ENCODE measurements at places on chromosomes 2 and 18.

DNA sequence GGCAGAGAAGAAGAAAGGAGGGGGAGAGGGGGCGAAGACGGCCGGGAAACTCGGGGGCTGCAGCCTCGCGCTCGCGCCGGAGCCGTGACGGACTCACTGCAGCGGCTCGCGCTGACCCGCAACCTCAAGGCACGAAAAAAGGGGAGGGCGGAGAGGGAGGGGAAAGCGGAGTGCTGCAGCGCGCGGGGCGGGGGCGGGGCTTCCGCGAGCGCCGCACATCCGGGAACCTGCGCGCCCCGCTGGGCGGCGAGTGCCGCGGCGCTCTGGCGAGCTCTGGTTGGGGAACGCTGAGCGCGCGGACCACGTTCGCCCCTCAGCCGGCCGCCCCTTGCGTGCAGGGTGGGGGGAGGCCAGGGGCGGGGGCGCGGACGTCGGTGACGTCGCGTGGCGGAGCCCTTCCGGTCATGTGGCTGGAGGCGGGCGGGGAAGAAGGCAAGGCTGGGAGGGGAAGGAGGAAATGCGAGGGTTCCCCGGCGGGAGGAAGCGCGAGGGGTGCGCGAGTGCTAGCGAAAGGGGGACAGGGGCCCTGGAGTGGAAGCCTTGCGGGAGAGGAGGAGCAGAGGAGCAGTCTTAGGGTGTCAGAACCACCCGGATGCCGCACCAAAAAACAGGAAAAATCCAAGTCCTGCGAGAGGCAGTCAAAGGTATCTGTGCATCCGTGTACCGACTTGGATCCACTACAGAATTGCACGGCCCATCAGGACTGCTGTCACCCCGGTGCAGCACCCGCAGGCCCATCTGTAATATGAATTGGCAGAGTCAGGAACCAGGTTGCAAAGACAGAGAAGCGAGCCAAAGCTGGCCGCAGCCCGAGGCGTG is at the start of gene PPP3R1:
TSS of gene PPP3R1 (minus strand) at position 133 of the 819 bp plus-strand sequence. CDS start 405 bp downstream, outside the sequence.
- peak; percentile 96 for DNase-seq

GRCh38 chr2:40844353-40845277 is 392.7 kb upstream of the SLC8A1 start:
- DNase-seq: no peak

DNA sequence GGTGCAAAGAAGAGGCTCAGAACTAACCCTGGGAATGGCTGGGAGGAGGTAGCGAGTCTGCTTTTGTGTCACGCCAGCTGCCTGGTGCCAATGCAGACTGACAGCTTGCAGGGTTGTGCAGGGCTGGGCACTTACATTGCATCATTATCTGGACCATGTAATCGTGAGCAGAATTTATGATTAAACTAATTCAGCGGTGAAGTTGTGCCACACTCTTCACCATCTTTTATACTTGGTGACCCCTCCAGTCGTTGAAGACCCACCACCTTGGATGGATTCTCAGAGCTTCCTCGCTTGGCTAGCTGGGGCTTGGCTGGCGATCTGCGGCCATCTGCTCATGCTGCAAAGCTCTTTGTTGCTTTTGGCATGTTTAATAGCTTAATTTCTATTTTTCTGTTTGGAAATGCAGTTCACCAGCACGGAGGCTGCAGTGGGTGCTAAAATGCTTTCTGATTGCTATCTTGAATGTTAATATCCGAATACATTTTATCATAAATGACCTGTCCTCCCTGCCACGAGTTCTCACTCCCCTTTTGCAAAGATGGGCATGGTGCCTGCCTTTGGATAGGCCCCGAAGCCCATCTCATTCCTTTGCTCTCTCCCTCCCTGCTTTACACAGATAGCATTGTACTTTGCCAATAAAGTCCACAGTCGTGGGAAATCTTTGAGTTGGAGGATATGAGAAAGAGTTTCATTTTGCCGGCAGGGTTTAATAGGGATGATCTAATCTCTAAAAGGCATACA is 188.2 kb downstream of the PRKCE start:
- no peak for DNase-seq

DNA sequence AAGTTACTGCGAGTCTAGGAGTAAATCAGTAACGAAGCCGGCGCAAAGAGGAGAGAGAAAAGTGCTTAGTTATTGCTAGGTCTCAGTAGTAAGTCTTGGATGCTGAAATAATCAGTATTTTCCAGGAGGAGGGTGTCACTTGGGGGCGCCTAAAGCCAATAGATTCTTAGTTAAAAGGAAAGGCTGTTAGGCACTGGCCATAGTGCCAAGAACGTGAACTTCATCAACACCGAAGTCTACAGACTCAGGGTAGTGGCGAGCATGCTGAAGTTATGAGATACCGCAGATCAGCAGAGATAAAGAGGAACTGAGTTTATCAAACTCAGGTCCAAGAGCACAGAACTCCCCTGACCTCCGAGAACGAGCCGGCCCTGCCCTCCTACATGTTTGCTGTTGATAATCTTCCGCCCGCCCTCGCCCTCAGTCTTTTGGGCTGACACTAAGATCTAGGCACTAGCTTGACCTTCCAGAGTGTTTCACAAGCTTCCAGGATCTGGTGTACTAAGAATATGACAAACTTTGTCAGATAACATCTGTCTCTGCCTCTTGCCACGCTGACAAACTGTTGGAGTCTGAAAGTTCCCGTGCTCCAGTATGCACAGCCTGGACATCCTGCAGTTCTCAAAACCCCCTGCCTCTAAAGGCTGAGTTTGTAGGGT is 49.2 kb downstream of the CYB5A start:
- no peak for DNase-seq

DNA sequence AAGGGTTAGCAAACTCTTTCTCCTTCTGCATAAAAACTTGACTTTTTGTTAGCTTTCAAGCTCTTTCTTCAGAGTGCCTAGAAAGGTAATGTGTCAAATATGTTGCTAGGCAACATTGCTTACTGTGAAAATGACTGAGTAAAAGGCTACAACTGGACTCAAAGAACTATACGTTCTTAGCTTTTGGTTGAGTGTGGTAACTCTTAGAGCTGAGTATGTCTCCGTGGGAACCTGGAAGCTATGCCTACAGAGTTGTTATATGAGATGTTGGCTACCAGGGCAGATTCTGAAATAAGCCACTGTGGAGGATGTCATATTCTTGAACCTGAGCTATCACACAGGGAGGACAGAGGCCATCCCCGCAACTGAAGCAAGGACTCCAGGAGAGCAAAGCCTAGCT is 105.5 kb downstream of the ARL6IP6 start:
- no peak for DNase-seq

GRCh38 chr2:120511536-120511935 is 165.6 kb downstream of the INHBB start:
- DNase-seq: no peak

- no peak for DNase-seq
Measured at GRCh38 chr2:159052157-159052601, 83.7 kb downstream of the TANC1 start.

- DNase-seq: no peak
Measured at GRCh38 chr18:7946734-7947377, 379.7 kb downstream of the PTPRM start.

DNA sequence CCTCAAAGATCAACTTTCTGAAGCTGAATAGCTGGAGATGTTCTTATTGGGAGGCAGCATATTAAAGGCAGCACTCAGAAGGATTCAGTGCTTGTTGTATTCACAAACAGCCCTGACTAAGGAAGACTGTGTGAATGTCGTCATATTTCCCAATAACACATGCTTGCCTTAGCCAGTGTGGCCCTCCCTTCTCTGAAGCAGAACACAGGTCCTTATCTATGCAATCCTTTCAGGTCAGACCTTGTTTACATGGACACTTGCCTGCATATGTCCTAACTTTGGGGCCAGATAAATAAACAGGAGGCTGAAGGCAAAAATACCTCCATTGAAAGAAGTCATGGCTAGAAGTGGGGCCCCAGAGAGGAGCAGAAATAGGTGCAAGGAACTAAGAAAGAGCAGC is 97.2 kb downstream of the SLC4A3 start:
- DNase-seq: no peak

GRCh38 chr2:71646028-71646427 is 192.7 kb downstream of the DYSF start:
- DNase-seq: no peak

DNA sequence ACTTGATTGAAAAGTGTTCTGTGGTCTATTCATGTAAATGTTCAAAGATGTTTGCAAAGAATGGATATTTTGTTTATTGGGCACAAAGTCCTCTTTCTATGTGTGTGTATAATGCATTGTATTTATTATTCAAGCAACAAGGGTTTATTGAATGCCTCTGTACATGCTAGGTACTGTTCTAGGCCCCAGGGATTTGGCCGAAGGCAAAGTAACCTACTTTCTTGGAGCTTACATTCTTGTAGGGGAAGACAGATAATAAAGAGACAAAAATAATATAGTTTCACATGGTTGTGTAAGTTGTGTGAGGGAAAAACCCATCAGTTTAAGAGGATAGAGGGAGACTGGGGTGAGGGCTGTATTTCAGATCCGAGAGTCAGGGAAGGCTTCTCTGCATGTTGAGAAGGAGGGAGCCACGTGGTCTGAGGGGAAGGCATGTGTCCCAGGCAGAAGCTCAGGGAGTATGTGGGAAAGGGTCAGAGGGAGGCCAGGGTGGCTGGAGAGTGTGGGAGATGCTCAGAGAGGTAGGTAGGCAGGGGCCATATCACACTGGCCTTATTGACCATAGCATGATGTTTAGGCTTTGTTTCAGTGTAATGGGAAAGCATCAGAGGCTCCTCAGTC is 40.4 kb upstream of the GPR155 start:
- no peak for DNase-seq

DNA sequence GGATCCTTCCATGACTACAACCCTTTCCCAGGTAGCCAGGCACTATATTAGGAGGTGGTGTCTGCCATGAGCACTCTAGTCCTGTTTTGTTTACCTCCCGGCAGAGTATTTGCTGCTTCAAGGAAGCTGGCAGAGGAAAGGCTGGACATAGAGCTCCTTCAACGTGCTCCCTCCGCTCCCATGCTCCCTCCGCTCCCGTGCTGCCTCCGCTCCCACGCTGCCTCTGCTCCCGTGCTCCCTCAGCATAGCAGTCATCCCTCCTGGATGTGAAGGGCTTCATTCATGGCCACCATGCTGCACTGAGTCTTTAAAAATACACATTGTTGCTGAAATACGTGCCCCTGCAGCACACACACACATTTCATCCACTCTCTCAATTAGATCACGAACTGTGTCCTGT is 181.9 kb upstream of the MYT1L start:
- DNase-seq: no peak

- DNase-seq: no peak
Measured at GRCh38 chr18:71443706-71444480, 1100.2 kb downstream of the CBLN2 start.

- no peak for DNase-seq
Measured at GRCh38 chr2:25938345-25938744, 44.0 kb downstream of the KIF3C start.

GRCh38 chr2:17299891-17300540 is 218.2 kb downstream of the RAD51AP2 start:
- DNase-seq: no peak

DNA sequence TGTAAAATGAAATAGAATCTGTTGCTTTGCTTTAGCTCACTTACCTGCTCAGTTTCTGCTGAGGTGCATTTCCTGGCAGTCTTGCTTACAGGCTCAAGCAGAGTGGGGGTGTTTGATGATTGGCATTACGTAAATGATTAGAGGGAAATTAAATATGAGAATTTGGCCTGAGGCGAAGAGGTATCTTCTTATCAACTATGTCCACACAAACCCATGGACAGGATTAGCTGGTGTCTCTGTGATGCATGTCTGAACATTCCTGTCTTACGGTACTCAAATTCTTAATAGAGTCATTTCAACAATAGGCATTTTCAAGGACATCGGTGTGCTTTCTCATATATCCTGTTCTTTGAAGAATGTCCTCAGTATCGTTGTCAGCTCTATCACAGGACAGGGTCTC is 102.1 kb downstream of the PRPF40A start:
- no peak for DNase-seq

DNA sequence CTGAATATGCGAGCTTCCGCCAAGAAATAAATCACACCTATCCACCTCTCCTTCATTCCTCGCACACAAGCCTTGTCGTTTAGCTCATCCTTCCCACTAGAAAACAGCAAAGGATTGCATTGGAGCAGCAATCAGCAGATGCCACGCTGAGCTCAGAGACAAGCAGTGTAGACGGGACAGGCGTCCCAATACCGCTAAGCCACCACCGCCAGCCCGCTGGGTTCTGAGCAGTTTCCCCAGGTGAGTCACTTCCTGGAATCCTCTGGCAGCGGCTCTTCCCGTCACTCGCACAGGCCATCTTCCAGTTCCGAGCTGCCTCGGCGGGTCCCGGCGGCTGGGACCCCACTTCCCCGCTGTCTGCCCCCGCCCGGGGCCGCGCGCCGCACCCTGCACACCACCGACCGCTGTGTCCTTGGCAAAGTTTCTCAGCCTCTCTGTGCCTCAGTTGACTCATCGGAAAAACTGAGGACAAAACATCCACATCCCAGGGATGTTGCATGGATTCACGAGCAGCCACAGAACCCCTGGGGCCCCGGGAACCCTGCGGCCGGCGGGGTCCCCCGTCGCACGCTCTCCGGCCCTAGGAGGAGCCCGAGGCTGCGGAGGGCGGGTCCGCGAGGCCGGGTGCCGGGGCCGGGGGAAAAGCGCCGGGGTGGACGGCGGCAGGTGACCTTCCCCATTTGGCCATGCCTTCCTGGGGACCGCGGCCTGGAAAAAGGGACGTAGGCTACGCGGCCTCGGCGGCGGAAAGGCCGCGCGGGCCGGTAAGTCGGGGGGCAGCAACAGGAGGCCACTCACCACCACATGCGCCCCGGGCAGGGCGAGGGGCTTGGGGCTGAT is 573 bp downstream of the KDSR start:
- peak; percentile 83 for DNase-seq

DNA sequence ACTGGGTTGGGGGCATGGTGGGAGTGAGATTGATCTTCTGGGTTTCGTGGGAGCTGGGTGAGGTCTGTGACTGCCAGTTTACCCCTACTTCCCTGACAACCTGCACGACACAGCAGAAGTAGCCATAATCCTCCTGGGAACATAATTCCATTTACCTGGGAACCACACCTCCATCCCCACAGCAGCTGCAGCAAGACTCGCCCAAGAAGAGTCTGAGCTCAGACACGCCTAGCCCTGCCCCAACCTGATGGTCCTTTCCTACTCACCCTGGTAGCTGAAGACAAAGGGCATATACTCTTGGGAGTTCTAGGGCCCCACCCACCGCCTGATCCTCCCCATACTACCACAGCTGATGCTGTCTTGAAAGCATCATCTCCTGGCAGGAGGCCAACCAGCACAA is 43.8 kb downstream of the FLACC1 start:
- no peak for DNase-seq

DNA sequence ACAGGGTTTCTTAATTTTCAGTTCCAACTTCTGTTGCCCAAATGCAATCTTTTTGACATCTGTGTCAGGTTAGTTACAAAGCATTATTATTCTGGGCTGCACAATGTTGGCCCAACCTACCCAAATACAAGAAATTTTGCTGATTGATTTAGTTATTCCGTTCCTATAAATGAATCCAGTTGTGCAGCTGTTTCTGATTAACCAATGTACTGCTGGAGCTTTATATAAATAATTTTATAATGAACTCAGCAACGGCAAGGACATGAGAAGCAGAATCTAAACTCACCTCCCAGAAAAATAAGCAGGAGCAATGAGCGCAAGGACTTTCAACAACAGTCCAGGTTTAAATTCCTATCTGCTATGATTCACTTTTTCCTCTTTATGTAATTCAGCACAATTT is 76.3 kb upstream of the WIPF1 start:
- no peak for DNase-seq

GRCh38 chr2:134310107-134311079 is 56.5 kb downstream of the MGAT5 start:
- DNase-seq: no peak
